Cardiac septum (tissue), 1 donor: ENCODE measurements at places on chromosomes 6 and 20.
A peak's percentile ranks its signal among the peaks of the same experiment; 100 is the strongest.

- DNase-seq: no peak
These were observed 995.1 kb downstream of the KIF16B start for GRCh38 chr20:15578113-15578512.

- DNase-seq: no peak
These were observed 18.6 kb downstream of the CCM2L start for GRCh38 chr20:32028647-32029372.

GRCh38 chr20:17431621-17432364 lies 99.4 kb downstream of the BFSP1 start:
- no peak for DNase-seq

- peak; percentile 83 for DNase-seq
These were observed 125.6 kb upstream of the QKI start for GRCh38 chr6:163288915-163289314.

DNA sequence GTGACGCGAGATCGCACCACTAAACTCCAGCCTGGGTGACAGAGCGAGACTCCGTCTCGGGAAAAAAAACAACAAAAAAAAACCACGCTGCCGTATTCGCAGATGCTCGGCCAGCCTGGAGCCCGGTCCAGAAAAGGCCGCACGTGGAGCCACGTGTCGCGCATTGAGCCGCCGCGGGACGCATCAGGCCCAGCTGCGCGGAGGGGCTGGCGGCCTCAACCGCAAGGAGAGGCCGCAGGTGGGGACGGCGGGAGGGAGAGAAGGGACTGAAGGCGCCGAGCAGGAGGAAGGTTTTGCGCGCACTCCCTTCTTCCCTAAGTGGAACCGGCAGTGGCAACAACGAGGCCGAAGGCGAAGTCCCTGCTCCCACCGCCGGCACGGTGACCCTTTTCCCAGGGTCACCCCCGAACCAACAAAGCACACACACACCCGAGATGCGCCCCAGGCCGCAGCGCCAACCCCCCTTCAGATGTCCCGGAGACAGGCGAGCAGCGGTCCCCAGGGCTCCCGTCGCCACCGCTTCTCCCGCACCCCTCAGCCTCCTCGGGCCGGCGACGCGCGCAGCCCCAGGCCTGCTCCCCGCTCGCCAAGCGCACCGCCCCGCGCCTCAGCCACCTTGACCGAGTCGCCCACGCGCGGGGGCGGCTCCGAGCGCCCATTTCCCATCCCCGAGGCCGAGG lies 681 bp downstream of the SYCP2 start:
- DNase-seq: no peak

- no peak for DNase-seq
These were observed 96.6 kb upstream of the AKIRIN2 start for GRCh38 chr6:87798393-87799278.

- no peak for DNase-seq
These were observed 34.0 kb upstream of the BMP6 start for GRCh38 chr6:7691675-7692452.

- DNase-seq: no peak
These were observed 324.2 kb upstream of the CNR1 start for GRCh38 chr6:88490195-88490907.

DNA sequence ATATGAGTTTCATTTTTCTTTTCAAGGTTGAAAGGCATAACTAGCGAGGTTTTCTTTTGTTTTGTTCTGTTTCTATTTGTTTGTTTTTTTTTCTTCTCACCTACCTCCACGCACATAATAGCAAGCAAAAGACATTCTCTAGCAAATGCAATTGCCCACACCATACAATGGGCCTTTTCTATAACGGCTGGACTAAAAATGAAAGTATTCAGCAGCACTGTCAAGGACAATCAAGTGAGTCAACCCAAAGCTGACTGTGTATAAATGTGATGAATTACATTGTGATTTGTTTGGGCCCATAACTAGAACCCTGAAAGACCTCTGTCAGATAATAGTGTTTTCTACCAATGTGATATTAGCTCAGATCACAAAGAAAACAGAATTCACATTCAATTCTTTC lies 496.7 kb downstream of the RNF144B start:
- no peak for DNase-seq

DNA sequence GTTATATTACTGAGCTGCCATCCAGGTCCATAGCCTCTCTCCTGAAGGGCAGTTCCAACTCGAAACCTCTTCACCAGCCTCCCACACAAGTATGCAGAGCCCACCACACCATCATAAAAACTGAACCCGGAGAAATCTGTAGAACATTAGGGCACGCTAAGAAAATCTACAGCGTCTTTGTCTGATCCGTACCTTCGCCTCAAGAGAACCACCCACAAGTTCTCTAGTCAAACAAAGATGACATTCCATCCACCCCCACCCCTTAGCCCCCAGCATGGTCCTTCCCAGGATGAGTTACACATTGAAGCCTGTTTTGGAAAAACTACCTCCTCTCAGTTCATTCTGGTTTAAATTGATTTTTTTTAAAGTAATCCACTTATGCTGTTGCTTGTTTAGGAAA lies 219.7 kb downstream of the ZMYND8 start:
- DNase-seq: peak; percentile 12

DNA sequence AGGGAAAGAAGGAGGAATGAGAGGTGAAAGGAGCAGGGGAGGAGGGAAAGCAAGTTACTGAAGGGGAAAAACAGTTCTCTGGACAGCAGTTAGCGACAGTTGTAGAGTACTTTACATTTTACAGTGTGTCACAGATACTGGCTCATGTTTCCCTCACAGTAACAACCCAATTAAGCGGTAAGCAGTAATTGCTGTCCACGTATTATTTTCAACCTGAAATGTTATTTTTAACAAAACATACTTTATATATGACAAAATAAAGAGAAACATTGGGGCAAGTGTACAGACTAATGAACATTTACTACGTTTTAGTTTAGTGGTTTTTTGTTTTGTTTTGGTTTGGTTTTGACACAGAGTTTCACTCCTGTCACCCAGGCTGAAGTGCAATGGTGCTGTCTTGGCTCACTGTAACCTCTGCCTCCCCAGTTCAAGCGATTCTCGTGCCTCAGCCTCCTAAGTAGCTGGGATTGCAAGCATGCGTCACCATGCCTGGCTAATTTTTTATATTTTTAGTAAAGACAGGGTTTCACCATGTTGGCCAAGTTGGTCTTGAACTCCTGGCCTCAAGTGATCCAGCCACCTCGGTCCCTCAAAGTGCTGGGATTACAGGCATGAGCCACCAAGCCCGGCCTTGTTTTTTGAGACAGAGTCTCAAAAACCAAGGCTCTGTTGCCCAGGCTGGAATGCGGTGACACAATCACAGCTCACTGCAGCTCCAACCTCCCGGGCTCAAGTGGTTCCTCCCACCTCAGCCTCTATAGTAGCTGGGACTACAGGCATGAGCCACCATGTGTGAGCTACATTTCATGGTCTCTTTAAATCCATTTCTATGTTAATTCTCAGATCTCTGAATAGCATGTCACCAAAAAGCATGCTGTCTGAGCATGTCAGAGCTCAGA lies 22.6 kb upstream of the BTN3A2 start:
- no peak for DNase-seq

DNA sequence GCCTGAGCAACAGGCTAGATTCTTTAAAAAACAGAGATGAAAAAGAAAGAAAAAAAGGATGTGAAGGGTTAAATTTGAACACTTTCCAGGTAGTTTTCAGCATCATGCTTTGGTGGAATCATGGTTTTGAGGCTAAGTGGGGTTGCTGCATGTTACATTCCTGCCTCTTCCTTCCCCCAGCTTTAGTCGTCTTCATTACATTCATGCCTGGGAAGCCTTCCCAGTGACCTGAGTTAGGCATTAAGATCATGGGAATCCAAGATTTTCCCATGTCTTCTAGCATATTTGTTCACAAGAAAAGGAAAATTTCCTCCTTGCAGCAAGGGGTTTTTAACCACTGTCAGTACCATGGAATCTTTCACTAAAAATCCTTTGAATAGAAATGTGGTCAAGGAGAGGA lies 12.0 kb downstream of the TPX2 start:
- no peak for DNase-seq

DNA sequence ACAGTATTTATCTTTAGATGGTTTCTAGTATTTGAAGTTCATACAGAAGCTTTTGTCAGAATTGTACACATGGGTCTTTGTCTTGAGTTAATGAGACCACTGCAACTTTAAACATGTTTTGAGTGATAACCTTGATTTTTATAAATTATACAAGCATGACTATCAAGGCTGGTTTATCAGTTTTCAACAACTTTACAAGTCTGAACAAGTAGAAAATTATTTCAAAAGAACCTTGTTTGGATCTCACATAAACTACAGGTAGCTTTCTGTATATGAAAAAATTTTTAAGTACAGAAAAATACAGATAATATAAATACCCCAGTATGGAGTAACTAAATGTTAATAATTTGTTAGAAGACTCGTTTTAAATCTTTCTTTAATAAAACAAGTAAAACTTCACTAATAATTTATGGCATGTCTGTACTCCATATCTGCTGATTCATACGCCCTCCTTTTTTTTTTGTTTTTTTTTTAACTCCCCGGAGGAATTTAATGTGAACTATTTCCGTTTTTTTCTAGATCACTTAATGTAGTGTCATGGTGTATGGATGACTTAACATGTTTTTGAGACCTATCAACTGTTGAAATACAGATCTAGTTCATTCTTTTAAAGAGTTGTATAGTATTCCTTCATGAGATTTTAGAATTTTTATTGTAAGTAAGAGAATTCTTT lies 18.3 kb downstream of the VAPB start:
- no peak for DNase-seq

- DNase-seq: peak; percentile 55
These were observed 199.2 kb upstream of the SULF2 start for GRCh38 chr20:47984437-47984836.

DNA sequence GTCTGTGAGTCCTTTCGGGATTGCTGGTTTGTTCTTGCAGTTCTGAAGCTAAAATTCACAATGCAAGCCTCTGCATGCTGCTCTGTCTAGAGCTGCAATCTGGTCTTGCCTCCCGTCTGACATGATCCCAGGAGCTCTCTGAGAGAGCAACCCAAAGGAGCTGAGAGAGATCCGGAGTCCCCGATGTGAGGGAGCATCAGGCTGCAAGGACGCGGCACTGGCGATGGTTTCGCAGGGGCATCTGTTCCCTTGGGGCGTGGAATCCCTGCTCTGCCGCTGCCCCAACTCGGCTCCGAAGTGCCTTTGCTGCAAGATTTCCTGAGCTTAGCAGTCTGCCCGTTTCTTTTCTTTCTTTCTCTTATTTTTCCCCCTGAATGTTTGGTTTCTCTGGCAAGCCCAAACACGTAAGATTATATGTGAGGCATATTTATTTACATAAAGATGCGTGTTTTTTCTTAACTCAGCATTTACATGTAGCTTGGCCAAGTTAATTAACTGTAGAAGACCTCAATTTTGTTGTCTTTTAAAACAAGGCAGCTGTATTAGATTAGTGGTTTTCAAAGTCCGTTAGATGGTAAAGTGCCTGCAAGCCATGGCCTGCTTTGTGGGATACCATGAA lies 873.0 kb downstream of the KIF16B start:
- no peak for DNase-seq

GRCh38 chr6:111761783-111762312 lies 111.4 kb downstream of the FYN start:
- DNase-seq: no peak

- no peak for DNase-seq
These were observed 369.2 kb upstream of the CNR1 start for GRCh38 chr6:88535306-88535705.

- no peak for DNase-seq
These were observed 1.3 kb upstream of the FNDC11 start for GRCh38 chr20:63552481-63553249.

DNA sequence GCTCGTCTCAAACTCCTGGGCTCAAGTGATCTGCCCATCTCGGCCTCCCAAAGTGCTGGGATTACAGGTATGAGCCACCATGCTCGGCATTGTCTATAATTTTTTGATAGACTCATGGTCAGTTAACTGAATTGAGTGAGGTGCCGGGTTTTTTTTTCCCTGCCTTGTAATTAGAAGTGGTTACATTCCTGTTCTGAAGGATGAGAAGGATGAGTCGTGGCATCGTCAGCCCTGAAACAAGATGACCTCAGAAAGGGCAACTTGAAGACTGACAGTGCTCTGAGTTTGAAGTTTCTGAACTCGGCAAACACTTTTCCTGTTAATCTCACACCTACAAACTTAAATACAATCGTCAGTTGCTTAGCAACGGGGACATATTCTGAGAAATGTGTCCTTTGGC lies 158.7 kb upstream of the PDE10A start:
- no peak for DNase-seq

- DNase-seq: no peak
These were observed 43.2 kb downstream of the PREP start for GRCh38 chr6:105359419-105360370.

GRCh38 chr6:63824722-63825121 lies 189.1 kb downstream of the PHF3 start:
- no peak for DNase-seq

GRCh38 chr6:1609648-1610496 lies at the start of gene FOXC1:
Gene FOXC1 (plus strand): TSS chr6:1609915. CDS start chr6:1610446, 531 bp downstream.
- peak; percentile 95 for DNase-seq

GRCh38 chr6:145809211-145809610 lies 5.4 kb downstream of the FBXO30 start:
- no peak for DNase-seq

DNA sequence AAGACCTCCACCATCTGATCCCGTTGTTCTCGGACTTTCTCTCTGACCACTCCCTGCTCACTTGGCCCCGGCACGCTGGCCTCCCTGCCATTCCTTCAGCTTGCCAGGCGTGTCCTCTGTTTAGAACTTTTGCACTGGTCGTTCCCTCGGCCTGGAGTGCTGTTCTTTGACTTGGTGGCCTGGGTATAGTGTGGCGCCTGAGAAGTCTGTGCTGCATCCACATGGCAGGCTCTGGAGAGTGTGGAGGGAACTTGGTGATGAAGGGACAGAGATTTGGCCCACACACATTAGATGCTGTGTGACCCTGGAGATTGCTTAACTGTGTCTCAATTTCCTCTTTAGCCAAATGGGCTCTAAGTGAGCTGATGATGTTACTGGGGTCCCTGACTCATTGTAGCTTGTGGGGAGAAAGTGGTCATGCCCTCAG lies 13.0 kb upstream of the TGM2 start:
- DNase-seq: peak; percentile 59

GRCh38 chr20:56773749-56774148 lies 144.6 kb downstream of the TFAP2C start:
- no peak for DNase-seq

DNA sequence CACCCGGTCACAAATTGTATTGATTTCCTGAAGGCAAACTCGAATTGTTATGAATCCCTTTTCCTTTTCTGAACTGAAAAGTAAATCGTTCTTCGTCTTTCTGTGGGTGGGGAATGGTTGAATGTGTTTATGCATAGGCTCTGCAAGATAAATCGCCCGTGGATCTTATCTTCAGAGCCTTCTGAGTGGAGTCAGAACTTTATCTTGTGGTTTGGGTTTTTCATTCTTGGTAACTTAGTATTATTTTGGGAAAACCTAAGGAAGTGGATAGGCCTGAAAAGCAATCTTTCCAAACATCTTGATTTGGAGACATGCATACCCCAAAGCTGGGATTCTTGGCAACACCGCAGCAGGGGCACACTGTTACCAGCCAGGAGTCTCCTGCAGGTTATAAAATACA lies 122.4 kb downstream of the MAP3K7 start:
- no peak for DNase-seq

- no peak for DNase-seq
These were observed 89.6 kb upstream of the TOX2 start for GRCh38 chr20:43825051-43825402.
